ENCODE measurements at places on chromosomes 6 and 20.

GRCh38 chr6:156832669-156833068 is 55.5 kb downstream of the ARID1B start:
- DNase-seq = no peak

GRCh38 chr6:151497905-151498304 is 4.1 kb downstream of the CCDC170 start:
- DNase-seq = no peak

DNA sequence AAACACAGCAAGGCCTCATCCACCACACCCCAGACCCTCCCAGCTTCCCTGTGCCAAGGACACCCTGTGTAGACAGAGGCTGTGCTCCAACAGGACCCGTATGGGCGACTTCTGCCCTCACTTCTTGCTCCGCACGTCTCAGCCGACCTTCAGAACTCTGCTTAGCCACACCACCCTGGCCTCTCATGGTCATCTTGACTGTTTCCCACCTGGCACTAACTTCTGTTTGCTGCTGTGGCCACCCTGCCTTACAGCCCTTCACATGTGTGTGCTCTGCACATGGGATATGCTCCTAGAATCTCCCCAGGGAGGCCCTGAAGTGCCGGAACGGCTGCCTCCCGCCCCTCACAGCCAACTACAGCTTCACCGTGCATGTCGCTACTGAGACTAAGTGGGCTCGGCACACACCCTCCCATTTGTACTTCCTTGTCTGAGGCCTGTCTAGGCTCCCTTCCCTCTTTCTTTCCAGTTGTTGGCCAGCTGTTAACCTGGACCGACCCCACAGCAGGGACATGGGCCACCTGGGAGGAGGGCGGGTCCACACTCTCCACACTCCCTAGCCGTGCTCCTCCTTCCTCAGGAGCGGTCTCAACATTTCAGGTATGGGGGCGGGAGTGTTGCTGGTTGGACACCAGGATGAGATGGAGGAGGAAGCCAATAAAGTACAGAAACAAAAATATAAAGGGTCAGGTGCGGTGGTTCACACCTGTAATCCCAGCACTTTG is 69.6 kb downstream of the PYGB start:
- DNase-seq = no peak

DNA sequence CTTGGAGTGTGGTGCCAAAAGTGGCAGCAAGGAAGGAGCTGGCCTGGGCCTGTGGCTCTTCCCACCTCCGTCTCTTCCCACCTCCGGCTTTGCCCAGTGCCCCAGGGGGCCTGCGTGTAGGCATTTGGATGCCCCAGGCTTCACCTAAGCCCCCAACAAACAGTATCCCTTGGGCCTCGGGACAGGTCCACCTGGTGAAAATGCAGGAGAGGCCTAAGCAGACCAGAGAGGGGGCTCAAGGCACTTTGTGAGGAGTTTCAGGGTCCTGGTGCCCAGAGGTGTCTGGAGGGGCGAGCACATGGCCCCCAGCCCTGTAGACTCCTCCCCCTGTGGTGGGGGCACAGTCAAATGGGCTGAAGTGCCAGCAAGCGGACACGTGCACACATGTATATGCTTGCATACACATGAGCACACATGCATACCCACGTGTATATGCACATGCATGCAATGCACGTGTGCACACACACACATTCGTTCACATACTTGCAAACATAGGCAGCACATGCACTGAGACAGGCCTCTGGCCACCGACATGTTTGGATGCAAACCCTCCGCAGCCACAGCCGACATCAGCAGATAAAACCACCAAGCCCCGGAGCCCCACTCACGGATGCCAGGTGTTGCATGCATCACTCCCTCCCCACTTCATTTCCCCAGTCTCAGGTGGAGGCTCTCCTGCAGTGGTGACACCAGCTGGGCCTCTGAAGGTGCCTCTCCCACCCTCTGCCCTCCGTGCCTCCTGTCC is 124.5 kb downstream of the TAF4 start:
- DNase-seq = no peak

DNA sequence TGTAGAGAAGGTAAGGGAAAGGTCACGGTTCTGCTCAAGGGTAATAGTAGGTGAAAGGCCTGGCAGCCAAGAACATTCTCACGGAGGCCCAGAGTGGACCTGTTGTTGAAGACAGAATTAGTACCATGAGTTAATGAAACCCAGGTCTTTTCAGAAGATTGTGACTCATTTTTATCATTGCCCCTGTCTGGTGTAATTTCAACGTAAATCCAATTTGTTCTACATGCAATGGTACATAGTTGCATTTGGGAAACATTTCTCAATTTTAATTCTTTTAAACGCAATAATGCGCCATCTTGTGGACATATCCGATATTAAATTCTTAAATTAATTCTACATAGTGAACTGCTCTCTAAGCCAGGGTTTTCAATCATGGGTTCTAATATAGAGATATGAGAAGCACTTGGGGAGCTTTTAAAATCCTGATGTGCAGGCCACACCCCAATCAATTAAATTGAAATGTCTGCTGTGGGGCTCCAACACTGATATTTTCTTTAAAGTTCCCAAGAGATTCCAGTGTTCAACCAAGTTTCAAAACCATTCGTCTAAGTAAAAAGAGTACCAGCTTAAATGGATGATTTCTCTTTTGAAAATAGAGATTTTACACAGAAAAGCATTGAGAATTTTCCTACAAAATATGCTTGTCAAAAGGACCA is 257.4 kb downstream of the PLCB1 start:
- DNase-seq = no peak

DNA sequence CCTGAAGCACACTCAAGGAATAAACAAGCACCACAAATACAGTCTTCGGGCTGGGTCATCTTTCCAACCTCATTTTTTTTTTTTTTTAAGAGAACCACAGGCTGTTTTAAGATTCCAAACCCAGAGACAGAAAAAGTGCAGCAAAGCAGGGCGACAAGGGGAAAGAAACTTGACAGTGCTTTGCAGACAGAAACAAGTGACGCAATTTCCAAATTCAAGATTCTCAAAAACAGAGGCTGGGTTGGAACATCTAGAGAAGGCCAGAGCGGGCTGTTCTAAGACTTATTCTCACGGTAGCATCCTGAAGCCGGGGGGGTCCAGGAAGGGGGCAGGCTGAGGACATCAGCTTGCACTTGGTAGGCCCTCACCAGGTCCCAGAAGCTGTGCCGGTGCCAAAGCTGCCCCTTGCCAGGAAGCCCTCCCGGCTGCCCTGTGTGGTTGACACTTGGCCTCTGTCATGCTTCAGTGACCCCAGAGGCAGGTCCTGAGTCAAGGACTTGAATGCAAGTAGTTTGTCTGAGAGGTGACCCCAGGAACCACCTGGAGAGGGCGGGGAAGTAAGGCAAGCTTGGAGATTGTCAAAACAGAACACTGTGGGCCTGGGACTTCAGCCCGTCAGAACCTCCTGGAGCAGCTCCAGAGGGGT is 50.5 kb downstream of the BMP7 start:
- DNase-seq = no peak

DNA sequence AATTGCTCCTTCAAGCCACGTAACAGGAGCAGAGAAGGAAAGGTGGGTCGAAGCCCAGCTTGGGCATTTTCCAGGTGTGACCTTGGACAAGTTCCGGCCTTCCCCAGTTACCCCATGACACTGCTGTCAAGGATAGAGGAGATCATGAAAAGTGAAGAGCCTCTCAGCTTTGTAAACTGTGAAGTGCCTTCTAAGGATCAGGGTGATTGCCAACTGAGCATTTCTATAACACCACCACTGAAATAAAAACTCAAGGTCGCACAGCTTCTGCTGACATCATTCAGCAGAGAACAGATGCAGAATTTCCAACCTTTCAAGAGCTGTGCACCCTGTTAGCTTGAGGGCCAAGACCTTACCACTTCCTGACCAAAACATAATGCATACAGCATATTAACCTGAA is 24.0 kb upstream of the ZMYND8 start:
- no peak for DNase-seq

- DNase-seq = no peak
Measured at GRCh38 chr20:51910321-51911050, 108.2 kb upstream of the SALL4 start.
